Activated T-helper 17 cell treated with anti-CD3 and anti-CD28 coated beads, Interleukin-2, amount 50 U/mL, for 72 hours (primary cell): ENCODE measurements at places on chromosomes 7 and 10.

DNA sequence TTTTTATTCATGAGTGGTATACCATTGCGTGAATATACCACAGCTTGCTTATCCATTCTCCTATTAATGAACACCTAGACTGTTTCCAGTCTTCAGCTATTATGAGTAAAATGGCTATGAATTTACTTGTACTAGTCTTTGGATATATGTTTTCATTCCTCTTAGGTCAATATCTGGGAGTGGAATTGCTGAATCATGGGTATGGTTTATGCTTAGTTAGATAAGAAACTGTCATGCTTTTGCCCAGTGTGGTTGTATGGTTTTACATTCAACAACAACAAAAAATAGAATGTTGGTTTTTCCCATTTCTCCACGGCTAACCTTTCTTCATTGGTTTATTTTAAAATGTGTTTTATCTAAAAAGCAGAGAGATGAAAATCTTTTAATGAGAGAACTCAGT is 308.3 kb downstream of the PHF14 start:
- no peak for ATAC-seq

DNA sequence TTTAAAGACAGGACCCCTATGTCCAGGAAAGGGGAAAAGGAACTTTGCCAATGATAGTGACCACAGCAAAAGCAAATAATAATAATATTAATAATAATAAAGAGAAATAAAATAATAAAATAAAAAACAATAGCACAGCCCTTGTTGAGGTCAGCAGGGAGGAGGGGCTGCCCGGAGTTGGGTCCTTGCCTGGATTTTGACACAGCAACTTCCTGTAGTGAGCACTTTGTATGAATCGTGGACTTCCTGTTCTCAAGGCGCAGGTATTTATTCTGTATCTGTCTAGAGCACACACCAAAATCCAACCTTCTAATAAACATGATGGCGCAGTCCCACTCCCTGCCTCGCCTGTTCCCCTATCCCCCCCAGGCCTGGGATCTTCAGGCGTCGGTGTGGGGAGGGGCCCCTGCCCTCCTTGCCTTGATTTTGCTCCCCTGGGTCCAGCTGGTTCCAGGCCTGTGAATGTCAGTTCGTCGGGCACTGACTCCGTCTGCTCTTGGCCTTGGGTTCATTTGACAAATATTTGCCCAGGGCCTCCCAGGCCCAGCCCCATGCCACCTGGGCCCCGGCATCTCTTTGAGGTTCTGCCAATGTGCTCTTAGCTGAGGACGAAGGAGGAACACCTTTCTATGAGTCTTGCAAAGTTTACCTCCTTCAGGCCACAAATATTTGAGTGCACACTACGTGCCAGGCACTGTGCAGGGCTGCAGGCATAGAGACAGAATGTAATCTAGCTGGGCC is 13.9 kb downstream of the TRIM8 start:
- no peak for ATAC-seq

DNA sequence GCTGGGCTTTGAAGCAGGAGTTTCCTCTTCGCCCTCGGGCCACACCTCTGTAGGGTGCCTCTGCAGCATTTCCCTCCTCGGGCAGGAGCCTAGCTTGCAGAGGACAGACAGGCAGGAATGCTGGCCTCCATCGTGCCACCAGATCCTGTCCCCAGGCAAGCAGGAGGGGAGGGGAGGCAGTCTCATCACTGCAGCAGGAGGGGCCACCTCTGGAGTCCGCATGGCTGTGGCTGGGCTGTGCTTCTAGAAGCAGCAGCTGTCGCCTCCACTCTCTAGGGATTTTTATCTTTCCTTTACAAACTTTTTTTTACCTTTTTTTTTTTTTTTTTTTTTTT is 181.4 kb downstream of the CUX1 start:
- no peak for ATAC-seq

- ATAC-seq: no peak
Observed at GRCh38 chr7:80287400-80288174, 153.0 kb downstream of the GNAI1 start.

GRCh38 chr10:98339799-98340198 is 71.8 kb upstream of the LOXL4 start:
- no peak for ATAC-seq

GRCh38 chr7:152086513-152086912 is 61.0 kb downstream of the GALNT11 start:
- ATAC-seq: no peak

DNA sequence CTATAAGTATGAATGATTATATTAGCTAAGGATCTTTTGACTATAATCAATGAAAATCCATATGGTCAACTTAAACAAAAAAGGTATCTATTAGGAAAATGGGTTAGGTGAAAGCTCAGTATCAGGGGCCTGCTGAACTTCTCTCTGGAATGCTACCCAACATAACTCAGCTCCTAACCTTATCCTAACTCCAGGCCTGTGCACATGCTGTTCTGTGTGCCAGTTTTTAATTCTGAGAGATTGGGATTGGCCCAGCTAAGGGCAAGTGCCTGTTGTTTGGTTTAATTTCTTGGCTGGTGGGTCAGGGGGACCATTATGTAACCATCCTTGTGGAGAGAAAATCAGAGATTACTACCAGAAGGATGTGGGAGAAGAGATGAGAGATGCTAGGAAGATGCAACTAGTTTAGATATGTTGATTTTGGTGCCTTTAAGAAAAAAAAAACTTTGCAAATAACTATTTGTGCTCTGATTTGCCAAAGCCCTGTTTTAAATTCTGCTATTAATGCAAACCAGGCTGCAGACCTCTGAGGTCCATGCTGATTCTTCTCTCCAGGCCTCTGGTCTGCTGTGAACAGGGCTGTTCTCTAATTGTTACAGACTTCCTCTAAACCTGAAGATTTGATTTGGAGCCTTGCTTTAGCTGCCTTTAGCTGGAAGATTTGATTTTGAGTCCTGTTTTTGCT is 23.9 kb upstream of the HDAC9 start:
- no peak for ATAC-seq

DNA sequence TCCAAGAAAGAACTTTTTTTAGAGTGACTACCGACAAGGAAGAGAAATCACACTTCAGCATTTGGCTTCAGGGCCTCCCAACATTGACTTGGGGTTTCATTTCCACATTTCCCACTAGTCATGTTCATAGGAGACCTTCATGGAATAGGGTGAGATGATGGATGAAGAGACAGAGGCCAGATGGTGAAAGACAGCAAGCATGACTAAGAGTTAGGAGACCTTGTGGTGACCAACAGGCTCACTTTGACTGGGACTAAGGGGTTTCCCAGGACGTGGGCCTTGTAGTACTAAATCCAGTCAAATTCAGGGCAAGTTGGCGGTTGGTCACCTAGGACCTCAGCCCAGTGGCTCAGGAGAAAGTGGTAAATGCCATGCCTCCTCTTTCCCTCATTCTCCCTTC is 3.0 kb upstream of the GIMAP5 start:
- peak; percentile 58 for ATAC-seq

DNA sequence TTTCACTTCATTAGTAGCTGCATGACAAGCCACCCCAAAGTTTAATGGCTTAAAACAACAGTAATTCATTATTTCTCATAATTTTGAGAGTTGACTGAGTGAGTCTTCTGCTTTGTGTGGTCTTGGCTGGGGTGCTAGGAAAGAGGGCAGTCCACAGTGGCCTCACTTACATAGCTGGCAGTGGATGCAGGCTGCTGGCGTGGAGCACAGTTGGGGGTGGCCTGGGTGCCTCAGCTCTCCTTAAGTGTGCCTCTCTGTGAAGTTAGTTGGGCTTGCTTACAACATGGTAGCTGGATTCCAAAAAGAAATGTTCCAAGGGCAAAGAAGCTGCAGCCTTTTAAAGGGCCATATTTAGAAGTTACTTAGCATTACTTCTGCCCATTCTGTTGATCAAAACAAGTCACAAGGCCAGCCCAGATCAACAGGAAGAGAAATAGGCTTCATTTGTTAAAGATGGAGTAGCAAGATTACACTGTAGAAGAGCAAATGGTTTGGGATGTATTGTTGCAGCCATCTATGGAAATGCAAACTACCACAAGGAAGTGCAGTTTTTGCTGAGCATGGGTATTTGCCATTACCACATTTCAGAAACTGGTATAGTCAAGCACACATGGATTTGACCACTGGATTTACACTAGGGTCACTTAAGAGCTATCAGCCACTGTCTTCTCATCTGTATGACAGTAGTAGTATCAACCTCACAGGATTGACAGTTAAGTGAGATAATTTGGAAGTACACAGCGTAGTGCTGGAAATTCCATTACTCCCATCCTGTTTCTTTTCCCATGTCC is 33.6 kb downstream of the ZEB1 start:
- ATAC-seq: no peak

- no peak for ATAC-seq
Observed at GRCh38 chr7:141287936-141288335, 214.1 kb downstream of the TMEM178B start.

DNA sequence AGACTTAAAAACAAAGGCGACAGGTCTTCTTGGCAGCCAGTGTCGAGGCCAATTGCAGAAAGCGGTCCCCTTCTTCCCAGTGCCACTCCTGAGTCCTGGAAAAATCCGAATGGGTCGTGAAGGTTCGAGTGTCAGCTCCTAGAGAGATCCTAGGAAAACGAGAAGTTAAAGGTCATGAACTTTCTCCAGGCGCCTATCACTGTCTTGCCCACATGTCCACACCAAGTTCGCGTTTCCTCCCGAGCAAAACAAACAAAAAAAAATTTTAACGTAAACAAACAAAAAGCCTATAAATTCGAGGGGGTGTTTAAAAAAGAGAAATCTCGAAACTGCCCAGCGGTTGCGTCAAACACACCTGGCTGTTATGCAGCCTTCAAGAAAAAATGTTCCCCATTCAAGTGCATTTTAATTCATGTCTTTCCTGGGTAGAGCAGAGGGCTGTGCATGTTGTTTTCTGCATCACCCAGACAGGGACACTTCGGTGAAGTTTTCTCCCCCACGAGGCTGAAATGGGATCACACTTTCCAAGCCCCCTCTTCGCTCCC is 1.5 kb downstream of the ARHGAP21 start:
- no peak for ATAC-seq

- no peak for ATAC-seq
Observed at GRCh38 chr7:87624628-87625027, 3.6 kb upstream of the RUNDC3B start.

DNA sequence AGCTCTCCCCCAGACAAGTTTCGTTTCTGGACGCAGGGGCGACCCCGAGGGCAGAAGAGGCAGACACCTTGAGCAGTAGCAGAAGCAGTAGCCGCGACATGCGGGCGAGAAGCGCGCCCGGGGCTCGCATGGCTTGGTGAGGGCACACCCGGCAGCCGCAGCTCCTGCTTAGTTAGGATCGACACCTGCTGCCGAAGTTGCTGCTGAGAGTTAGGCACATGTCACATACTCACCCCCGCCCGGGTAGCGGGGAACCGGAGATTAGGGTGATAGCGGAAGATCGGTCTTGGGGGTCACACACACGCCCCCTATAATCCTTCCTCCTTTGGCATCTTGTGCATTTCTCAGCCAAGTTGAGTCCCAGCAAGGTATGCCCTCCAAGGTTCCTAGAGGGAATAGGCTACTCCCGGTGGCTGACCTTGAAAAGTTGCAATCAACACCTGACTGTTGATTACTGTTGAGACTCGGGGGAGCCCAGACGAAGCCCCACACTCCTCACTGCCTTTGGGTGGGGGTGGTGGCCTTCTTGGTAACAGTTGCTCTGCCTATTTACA is 668 bp downstream of the GPR37 start:
- ATAC-seq: peak; percentile 37

- ATAC-seq: peak; percentile 47
Observed at GRCh38 chr7:7884855-7885254, 83.7 kb upstream of the GLCCI1 start.

DNA sequence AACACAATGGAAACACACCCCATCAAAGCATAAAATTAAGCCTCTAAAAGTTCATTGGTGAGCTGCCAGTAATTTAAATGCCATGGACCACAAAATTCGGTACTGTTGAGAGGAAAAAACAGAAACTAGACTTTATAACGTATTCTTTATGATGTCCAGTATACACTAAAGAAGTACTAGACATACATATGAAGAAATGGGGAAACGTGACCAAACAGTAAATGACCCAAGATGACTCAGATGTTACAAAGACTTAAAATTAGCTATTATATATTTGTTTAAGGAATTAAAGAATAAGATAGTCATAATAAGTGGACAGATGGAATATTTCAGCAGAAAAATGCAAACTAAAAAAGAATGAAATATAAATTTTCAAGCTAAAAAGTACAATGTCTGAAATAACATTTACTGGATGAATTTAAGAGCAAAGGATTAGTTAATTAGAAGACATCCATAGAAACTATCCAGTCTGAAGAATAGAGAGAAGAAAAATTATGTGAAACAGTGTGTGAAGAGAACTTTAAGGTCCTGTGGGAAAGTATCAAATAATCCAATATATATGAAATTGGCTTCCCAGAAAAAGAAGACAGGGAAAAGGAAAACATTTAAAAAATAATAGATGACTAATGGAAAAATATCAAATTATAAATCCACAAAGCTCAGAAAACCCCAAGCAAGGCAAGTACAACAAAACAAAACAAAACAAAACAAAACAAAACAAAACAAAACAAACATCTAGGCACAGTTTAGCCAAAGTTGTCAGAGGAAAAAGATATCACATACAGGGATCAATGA is 69.4 kb downstream of the SAMD9 start:
- no peak for ATAC-seq

DNA sequence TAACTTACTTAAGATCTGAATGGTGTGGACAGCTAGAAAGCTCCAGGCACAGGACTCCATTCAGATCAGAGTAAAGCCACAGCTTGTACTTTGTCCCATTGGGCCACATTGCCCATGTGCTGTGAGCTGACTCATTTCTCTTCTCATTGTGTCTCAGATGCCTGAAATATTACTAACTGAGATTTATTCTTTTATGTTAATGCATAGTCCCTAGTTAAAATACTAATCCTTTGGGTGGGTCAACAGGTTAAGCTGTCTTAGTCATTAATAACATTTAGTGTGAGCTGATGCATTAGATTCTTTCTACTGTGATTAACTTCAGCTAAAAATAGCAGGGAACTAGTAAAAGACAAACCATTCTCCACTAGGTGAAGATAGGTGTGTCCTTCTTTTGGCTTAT is 104.7 kb upstream of the ARMC3 start:
- ATAC-seq: no peak

DNA sequence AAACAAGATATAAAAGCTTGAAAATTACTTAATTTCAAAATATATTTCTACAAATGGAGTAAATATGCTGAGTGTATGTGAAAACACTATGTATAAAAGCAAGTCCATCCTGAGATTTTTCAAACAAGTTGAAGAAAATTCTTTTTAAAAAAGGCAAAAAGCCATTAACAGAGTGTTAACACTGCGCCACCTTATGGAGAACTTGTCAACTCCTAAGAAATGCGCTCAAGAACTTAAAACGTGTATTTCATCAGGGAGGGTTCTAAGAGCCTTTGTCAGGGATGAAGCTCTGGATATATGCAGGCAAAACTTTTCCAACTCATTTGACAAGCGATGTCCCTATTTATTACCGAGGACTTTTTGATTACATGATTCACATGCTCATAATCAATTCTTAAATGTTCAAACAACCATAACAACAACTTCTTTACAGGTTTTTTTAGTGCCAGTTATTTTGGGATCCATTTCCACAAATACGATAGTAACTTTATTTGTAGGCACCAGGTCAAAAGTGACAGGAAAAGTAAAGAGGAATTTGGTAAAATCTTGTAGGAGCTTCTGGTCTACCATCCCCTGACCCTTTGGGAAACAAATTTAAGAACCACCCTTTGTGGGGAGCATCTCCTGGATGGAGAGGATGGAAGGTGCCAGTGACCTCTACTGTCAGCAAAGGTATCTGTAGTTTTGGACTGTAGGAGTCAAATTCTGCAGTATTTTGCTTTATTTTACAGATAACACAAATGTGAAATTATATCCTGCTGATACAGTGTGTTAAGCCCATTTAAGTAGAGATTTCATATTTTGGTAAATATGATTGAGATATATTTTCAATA is 23.2 kb downstream of the CALCR start:
- ATAC-seq: no peak

- no peak for ATAC-seq
Observed at GRCh38 chr7:95213148-95213547, 111.2 kb downstream of the PON1 start.
